ENCODE measurements at places on chromosomes 7 and 10.

DNA sequence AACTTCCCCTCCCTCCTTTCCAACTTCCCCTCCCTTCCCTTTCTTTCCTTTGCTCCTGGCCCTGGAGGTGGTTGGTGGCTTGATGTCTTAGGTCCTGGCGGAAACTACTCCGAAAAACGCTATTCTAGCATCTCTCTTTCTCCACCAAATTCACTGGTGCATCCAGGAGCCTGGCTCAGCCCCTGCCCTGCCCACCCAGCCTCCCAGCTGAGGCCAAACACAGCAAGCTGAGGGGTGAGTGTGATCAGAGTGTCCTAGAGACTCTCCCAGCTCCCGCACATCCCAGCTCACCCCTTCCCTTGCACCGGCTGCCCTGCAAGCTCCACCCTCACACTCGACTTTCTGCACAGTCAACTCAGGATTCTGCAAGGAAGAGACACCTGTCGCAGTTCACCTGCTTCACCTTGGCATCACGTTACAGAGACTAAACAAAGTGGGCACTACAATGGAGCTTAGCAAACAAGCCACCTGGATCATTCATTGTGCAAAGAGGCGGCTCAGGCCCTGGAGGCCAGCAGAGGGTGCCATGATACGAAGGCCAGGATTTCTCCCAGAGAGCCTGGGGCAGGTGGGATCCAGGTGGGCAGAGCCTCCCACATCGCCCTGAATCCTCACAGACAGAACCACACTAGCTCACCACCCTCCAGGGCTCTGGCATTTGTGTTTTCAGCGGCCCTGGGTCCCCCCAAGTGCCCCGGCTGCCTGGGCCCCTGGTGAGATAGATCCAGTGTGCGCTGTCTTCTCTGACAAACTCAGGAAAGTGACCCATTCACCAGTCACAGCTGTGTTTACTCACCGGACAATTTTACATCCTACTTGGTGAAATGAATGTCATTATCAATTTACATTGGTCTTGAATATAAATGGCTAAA lies 169.6 kb downstream of the TCERG1L start:
- DNase-seq, result no peak

- DNase-seq, result peak; percentile 52
These were observed 14.0 kb downstream of the LRGUK start for GRCh38 chr7:134140889-134141867.

DNA sequence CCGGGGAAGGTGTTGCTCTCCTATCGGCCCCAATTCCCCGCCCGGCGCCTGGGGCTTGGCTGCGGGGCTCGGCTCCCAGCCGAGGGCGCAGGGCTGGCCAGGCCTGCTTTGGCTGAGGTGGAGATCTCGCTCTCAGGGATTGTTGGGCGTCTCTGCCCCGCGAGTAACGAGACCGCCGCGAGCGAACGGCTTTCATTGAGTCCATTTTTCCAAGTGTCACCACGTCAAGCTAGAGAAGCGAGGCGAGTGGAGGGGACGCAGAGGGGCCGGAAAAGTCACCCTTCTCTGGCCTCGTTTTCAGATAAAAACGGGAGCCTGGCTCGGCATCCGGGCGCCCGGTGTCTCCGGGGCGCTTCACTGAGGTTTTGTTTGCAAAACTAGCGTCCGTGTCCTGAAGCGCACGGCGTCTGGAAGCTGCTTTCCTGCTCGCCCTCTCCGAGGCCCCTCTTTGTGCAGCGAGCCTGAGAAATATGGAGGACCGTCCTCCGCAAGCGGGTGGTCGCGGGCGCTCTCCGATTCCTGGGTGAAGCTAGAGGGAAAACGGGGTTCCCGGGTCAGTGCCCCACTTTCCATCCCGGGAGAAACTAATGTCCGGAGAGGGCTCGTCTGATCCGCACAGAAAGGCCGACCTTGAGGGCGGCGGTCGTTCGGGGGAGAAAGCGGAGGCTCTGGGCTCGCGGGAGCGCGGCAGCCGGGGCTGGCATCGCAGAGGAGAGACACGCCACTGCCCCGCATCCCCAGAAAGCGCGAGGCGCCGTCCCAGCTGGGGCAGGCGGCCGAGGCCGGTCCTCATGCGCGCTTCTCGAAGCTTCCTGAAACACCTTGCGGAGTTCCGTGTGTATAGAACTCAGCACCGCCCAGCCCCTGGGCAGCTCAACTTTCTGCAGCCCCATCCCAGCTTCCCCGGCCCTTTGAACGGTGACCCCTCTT lies 3.5 kb upstream of the EN2 start:
- no peak for DNase-seq

DNA sequence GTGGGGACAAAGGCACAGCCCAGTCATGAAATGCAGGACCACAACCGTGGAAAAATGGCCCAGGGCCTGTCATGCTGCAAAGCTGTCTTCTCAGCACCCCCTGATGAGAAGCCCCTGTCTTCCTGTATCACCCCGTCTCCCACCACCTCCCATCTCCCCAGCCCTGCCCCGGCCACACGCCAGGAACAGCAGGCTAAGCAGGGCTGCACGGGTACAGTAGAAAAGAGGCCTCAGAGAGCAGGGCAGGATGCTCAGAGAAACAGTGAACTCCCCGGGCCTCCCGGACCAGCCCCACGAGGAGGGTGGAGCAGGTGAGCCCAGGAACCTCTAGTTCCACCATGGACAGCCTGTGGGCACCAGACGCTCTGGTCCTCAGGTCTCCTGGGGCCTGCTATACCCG lies 77.7 kb downstream of the FAM53B start:
- DNase-seq, result no peak

GRCh38 chr10:110370006-110370405 lies 65.3 kb upstream of the SMNDC1 start:
- no peak for DNase-seq
